Stimulated activated effector memory CD8-positive, alpha-beta T cell treated with anti-CD3 and anti-CD28 coated beads, Interleukin-12 subunit alpha, Interleukin-12 subunit beta, amount 100 ng/mL, for 72 hours (primary cell): ENCODE measurements at places on chromosomes 6 and 20.
A peak's percentile ranks its signal among the peaks of the same experiment; 100 is the strongest.

GRCh38 chr20:62143957-62144825 lies 622 bp downstream of the SS18L1 start:
- peak; percentile 75 for DNase-seq

DNA sequence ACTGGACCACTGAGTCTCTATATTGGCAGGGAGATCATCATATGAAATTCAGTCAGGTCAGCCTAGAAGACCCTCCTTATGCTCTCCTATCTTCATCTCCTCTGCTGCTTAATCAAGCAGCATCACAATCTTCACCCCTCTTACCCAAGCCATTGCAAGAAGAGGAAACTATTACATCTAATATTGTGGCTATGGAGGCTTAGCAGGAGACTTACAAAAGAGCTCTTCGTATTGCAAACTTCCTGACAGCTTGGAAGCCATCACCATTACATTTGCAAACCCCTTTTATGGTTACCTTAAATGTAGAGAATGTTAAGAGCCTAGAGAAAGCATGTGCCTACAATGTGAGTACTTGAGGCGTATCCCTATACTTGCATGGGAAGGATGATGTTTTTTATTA lies 87.2 kb upstream of the STXBP5 start:
- no peak for DNase-seq

DNA sequence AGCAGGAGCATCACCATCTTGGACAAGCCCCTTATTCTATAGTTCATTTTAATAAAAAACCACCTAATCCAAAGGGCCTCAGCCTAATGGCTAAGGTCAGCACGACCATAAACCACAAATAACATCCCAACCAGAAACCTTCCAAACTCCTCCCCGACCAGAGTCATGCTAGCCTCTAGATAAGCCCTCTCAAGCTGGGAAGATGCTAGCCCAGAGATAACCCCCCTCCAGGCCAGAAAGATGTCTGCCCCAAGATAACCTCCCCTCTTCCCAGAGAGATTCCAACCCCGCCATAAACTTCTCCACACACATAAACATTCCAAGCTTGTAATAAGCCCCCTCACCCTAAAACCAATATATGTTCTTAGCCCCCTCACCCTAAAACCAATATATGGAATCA lies 38.5 kb upstream of the OR14J1 start:
- no peak for DNase-seq

DNA sequence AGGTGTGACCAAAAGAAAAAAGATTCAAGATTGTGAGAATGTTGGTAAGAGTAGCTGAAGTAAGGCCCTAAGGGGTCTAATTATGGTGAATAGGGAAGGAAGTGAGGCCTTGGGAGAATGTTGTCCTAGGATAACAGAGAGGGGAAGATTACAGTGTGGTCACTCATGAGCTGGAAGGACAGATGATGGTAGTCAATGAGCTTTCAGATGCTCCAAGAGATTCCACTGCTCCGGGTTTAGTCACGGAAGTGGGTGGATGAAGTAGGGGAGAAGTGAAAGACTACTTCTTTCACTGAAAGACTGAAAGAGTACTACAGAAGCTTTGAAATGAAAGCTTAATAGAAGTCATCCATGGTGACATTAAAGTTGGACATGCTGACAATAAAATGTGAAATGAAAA lies 108.5 kb downstream of the MMS22L start:
- no peak for DNase-seq

DNA sequence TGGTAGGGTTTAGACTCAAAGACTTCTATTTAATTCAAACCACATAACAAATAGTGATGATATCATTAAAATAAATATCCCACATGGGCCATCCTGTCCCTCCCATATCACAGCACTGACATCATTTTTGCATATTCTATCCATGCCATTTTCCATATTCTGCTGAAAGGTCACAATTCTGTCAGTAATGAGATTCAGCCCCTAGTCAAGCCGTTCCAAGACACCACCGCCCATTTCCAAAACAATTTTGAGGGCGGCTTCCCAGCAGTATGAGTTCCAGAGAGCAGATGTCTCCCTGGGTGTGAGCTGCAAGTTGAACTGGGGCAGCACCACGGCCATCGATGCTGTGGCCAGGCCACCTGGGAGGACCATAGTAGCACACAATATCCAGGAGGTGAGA lies 65.1 kb upstream of the PLEKHG1 start:
- DNase-seq: no peak

DNA sequence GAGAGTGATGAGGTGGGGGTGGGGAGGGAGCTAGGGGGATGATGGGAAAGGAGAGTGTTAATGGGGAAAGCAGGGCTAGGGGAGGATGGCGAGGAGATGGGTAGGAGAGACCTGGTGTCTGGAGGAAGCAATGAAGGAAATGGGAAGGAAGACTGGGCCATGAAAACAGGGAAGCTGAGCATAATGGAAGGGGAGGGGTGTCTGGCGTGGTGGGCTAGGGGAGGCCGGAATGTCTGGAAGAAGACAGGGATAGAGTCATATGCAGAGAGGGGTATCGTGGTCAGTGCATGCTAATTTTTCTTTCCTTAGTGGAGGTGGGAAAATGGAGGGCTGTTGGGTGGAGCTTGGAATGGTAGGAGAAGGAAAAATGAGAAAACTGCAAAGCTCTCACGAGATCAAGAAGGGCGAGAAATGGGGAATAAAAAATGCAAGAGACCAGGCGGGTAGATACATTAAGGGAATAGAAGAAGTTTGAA lies 423 bp downstream of the KLHDC3 start:
- DNase-seq: no peak

GRCh38 chr20:18543932-18544331 lies 23.3 kb upstream of the SMIM26 start:
- no peak for DNase-seq

DNA sequence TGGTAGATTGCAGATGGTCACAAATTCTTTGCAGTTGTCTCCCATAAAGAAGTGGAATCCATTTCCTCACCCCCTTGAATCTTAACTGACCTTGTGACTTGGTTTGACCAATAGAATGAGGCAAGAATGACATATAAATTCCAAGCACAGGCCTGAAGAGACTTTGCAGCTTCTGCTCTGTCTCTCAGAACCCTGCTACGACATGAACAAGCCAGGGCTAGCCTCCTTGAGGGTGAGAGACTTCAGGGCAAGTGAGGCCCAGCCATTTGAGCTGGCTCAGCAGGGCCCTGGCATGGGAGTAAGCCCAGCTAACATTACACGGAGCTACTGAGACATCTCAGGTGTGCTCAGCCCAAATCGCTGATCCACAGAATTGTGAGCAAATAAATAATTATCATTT lies 216.3 kb upstream of the MAN1A1 start:
- DNase-seq: no peak

DNA sequence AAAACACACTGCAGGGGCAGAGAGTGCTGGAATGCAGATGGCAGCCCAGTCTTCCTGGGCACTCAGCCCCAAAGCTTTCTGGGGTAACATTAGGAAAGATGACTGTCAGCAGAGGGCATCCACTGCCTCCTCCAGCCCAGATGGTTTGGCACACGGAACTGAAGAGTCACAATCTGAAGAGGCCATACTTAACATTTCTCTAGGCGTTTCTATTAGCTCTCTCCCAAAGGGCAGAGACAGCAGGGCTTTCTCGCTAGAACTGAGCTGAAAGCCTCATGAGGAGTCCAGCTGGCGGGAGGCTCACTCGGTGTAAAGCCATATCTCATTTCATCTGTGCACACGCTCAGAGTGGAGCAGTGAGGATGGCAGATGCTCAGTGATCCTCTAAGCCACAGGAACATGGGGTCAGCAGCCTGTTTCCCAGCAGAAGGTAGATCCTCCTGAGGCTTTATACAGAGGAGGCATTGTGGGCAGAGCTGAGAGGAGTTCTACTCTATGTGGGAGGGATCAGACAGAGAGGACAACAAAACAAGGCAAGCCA lies 28.1 kb downstream of the ALDH8A1 start:
- no peak for DNase-seq

DNA sequence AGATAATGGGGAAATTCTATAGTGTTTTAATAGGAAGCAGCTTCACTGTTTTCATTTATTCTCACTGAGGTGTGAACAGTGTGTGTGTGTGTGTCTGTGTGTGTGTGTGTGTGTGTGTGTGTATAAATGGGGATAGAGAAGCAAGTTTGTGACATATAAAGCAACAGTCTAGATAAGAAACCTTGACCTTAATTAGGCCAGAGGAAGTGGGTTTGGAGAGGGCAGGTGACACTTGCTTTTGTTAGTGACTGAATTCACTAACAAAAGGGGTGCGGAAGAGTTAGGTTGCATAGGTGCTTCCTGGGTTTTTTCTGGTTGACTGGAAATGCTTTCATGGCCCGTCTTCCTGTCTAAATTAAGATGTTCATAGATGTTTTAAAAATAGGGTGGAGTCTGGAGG lies 515.7 kb upstream of the FLRT3 start:
- no peak for DNase-seq

DNA sequence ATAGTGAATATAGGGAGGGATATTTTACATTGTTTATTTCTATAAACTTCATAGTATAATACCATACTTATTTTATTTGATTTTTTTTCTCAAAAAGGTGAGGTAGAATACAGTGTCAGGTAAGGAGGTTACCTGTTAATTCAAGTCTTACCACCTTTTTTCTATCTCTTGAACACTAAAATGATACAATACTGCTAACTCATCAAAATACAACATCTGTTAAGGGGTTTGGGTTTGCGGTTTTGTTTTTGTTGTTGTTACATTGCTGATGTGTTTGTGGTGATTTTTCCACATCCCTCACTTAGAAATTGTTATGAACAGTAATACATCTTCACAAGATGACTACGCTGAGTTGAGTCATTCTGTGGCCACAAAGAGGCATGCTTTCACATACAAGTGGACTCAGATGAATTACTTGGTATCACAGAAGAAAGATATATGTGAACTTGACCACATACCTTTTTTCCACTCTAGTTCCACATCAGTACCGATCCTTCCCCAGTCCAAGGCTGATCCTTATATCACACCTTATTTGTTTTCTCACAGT lies 139.4 kb upstream of the ID4 start:
- no peak for DNase-seq

DNA sequence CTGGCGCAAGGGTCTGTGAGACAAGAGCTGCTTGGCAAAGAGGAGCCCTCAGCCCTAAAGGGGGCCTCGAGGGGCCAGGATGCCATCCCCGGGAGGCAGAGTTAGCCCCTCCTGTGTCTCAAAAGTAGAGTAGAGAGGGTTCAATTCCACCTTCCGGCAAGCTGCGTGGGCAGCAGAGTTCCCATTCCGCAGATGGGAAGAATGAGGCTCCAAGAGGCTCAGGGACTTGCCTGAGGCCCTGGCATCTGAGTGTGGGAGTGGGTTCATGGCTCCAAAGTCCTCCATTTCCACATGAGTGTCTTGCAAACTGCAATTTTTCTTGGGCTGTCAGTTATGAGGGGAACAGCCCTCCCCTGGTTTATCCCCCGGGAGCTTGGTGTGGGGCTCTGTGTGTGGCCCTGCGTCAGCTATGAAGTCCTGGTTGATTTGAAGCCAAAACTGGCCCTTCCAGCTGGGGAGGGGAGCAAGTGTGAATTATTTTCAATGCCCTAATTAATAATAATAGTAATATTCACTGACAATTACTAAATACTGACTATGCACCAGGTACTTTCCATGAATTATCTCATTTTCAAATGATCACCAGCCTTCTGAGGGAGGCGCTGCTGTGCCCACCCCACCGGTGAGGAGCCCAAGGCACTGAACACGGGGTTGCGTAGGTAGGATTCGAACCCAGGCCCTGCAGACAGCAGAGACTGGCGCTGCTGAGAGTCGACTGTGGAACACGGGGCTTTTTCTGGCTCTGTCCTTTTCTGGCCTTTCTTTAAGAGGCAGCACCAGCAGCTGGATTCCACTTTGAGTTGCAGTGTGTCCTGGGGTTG lies 153.0 kb upstream of the PTPN1 start:
- DNase-seq: no peak

DNA sequence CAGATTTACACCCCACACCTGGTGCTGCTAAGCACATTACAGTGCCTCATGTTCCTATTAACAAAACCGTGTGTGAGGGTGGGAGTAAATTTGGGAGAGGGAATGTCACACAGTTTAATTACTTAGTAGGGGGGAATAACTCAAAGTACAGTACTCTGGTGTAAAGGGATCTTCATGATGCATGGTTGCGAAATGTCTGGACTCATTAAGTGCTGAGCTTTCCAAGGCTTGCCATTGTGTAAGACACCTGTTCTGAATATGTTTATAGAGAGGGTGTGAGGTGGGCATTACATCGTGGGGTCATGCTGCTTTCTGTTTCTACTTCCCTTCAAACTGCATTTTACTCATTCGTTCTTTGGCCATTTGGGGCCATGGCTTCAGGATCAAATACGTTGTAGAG lies 181.2 kb downstream of the ADGRG6 start:
- no peak for DNase-seq

- DNase-seq: no peak
These were observed 106.2 kb downstream of the DST start for GRCh38 chr6:56536536-56536935.

DNA sequence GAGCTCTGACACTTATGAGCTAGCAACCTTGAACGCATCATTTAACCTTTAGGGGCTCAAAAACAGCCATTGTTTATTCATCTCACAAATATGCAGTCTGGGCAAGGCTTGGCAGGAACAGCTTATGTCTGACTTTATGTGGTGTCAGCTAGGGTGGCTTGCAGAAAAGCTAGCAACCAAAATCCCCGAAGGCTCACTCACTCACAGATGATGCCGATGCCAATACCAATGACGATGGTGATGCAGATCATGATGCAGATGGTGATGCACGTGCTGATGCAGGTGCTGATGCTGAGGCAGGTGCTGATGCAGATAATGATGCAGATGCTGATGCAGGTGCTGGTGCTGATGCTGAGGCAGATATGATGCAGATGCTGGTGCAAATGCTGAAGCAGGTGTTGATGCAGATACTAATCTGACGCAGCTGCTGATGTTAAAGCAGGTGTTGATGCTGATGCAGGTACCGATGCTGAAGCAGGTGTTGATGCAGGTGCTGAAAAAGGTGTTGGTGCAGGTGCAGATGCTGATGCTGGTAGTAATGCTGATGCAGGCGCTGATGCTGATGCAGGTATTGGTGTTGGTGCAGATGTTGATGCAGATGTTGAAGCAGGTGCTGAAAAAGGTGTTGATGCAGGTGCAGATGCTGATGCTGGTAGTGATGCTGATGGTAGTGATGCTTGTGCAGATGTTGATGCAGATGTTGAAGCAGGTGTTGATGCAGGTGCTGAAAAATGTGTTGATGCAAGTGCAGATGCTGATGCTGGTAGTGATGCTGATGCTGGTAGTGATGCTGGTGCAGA lies 195.6 kb downstream of the NFATC2 start:
- no peak for DNase-seq

- no peak for DNase-seq
These were observed 862 bp downstream of the C20orf96 start for GRCh38 chr20:289693-290083.

DNA sequence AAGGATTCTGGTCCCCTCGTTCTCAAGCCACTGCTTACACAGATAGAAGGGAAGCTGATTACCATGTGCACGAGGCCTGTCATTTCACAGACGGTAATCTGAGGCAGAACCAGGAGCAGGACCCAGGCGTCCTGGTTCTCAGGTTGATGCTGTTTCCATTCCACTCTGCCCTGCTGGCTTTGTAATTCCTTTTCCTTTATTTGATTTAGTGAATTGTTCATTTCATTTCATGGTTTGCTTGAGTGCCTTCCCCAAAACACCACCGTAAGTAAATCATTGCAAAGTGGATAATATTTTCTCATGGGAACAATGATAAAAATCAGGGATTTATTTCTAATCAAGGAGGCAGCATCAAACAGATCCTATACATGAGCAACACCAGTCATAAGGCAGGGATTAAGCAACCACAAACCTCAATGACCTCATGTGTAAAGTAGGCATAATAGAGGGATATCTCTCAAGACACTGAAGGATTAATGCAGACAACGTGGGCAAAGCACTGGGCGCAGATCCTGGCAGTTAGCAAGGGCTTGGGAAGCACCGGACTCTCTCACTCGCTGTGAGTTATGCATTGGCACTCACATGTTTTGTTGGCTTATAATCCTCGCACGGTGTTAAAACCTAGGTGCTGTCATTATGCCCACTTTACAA lies 229.5 kb upstream of the FOXQ1 start:
- DNase-seq: no peak
